ENCODE measurements at places on chromosomes 3 and 15.

- DNase-seq: peak; percentile 79
Observed at GRCh38 chr3:184335661-184336546, 1.5 kb upstream of the FAM131A start.

DNA sequence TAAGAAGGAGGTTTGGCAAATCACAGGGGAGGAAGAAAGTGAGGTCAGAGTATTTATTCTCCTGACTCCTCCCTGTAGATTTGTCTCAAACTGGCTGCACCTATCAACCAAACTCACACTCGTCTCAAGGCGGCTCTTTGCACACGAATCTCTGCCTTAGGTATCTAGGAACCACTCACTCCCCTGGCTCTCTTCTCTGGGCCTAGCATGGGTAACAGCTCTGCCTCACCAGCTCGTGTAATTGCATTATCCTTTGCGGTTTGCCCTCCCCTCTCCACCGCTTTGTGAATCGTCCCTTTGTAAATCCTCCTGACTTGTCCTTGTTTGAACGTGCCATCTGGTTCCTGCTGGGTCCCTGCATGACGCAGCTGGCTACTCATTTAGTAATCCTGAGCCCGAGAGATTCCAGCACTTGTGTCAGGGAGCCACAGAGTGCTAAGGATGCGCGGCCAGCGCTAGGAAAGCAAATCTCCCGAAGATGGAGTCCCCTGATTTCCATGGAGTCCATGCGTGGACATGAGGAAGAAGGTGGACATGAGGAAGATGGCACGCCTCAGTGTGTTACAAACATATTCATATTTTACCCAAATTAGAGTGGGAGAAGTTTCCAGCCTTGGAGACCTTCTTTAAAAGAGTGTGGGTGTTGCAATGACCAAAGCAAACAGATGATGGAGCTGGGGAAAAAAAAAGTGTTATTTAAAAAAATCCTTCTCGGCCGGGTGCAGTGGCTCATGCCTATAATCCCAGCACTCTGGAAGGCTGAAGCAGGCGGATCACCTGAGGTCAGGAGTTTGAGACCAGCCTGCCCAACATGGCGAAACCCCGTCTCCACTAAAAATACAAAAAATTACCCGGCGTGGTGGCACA is 26.7 kb downstream of the NRROS start:
- DNase-seq: no peak

GRCh38 chr15:68834346-68834745 is 13.7 kb upstream of the ANP32A start:
- no peak for DNase-seq

GRCh38 chr3:95899911-95900310 is 914.5 kb upstream of the EPHA6 start:
- no peak for DNase-seq

DNA sequence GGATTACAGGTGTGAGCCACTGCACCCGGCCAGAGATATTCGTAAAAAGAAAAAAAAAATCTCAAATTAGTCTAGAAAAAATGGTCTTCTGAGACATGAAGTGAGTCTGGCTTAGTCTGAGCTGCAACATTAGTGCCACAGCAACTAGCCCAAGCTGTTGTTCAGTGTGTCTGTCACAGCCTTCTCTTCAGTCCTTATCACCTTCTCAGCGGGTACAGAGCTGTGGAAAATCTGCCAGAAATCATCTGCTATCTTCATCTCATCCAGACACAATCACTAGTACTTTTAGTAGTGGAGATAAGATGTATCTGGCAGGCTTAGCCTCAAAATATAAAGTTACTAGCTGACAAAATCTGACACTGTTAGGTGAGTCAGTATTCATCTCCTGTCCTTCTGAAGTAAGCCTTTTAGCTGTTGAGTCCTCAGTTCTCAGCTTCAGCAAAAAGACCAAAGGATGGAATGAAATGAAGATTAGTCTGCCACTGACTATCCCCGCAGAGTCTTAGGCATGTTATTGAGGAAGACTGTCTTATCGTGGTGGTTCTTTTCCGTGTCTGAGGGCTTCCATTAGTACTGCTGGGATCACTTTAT is 120.5 kb upstream of the CGNL1 start:
- DNase-seq: no peak

DNA sequence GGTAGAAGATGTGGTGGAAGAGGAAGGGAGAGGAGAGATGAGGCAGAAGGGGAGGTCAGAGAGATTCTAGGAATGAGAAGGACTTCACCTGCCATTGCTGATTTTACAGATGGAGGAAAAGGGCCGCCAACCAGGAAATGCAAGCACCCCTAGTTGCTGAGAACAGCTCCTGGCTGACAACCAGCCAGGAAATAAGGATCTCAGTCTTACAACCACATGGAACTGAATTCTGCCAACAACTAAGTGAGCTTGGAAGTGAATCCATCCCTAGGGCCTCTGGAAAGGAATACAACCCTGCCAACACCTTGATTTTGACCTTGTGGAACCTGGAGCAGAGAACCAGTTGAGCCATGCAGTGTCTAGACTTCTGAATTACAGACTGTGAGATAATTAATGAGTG is 86.6 kb downstream of the EDEM1 start:
- no peak for DNase-seq

GRCh38 chr3:123328851-123329635 is 119.8 kb downstream of the ADCY5 start:
- DNase-seq: peak; percentile 60

DNA sequence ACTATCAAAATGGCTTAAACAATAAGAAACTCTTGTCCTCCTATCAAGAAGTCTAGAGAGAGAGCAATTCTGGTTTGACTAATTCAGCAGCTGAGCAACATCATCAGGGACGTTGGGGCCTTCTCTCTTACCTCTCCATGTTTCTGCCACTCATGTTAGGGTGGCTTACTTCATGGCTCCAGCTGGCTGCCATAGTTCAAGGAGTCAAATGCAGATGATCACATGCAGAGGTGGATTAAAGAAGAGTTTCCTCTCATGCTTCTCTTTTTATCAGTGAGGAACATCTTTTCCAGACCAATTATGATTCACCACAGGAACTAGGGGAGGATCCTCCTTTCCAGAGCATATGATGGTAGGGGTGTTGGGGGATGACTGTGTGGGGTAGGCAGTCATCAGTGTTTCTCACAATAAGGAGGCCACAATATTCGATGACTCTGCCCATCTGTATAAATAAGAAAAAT is 45.5 kb downstream of the NEK11 start:
- no peak for DNase-seq

DNA sequence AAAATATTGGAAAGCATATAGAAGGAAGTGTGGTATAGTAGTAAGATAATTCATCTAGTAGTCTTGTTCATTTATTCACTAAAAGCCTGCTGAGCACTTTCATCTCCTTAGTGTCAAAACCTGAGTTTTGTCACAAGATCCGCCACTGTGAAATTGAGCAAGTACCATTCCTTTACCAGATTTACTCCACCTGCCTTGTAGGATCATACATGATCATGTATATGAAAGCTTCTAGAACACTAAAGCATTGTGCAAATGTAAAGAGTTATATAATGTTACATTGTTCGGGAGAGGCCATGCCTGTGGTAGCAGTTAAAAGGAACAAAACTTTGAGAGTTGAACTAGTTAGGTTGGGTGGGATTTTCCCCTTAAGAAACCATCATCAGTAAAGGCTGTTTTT is 35.0 kb downstream of the UBE2E2 start:
- DNase-seq: no peak

- DNase-seq: peak; percentile 19
Observed at GRCh38 chr15:63288778-63289378, 11.5 kb downstream of the APH1B start.

DNA sequence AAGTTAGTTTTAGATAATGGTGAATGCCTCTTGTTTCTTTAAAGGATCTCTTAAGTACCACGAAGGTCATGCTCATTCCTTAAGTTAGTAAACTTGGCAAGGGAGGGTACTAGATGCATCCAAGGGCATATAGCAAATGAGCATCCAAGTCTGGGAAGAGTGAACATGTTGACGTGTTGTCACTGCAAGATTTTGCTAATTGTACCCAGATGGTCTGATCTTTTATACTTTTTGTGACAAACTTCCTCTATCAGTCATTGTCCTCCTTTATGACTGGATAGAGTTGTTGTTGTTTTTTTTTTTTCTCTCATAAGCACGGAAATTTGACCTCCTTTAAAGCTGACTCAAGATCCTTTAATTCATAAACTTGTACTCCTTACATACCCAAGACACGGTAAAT is 121.3 kb downstream of the CHST2 start:
- DNase-seq: no peak

DNA sequence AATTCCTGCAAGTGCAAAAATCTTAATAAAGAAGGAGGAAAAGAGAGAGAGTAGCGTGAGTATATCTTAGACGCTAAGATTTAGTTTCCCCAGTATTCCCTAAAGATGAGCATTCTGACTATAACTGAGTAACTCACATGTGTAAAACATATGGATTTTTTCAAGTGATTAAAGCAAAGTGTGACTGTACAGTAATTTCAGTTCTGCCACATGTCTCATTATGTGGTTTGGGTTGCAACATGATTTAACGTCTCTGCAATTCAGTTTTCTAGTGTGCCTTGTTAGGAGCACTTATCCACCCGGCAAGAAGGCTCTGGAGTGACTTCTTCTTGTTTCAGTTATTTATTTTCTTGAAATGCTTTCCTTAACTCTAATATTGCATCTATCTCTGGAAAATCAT is 514.1 kb downstream of the ROBO1 start:
- DNase-seq: no peak

- DNase-seq: no peak
Observed at GRCh38 chr3:158732856-158733200, 571 bp upstream of the RARRES1 start.

DNA sequence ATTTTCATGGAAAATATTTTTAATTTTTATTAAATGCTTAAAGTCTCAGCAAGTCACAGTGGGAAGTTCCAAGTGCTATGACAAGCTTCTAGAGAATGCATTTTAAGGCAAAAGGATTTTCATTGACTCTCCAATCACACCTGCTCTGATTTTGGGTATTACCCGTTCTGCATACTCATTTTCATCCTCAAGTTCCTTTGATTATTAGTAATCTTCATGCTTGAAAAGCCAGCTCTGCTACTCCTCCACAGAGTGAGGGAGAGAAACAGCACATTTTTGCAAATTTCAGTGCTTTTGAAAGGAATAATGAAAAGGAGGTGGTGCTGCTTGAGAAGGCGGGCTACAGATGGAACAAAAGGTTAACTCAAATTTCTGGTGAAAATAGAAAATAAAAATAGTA is 450.7 kb downstream of the NSUN3 start:
- DNase-seq: no peak

DNA sequence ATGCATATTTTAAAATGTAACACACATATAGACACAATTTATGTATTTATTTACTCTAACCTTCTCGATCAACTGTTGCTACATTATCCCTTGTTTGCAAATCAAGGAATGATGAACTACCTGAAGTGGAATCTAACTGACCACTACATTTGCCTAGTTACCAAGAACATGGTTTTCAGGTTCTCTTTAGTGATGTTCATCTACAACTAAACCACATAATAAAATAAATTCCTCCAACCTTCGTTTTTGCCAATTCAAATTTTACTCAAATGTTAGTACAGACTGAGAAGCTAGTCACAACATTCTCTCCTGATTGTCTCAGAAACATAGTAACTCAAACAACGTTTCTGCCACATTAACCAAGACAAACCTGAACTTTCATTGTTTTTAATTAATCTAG is 521.9 kb downstream of the FOXP1 start:
- no peak for DNase-seq

DNA sequence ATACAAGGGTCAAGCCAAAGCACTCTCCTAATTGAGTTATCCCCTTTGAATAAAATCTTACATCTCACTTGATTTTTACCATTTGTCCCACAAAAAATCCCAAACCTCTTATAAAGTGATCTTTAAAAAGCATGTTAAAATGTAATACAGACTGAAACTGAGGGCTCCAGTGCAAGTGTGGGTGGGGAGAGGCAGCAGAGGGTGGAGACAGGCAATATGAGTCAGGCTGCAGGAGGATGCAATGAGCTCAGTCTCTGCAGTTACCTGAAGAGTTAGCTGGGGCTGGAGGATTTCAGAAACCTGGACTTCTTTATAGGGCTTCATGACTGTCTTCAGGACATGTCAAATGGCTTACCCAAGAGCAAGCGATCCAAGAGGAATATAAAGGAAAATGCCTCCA is 14.2 kb upstream of the COLQ start:
- no peak for DNase-seq

DNA sequence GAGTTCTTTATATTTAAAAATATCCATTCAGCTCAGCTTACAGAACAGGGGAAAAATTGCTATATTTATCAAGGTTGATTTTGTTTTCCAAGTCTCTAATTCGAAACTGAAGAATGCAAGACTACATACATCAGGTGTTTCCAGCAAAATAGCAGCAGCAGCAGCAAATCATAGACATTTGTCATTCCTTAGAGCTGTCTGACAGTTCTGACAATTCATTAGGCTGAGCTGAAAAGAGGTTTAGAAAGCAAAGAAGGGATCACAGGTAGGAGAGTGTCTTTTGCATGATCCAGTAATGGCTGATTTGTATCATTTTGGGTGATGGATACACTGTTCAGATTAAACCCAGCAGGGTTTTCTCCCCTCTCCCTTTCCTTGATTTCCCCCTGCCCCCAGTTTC is 545.7 kb downstream of the MCTP2 start:
- DNase-seq: no peak

DNA sequence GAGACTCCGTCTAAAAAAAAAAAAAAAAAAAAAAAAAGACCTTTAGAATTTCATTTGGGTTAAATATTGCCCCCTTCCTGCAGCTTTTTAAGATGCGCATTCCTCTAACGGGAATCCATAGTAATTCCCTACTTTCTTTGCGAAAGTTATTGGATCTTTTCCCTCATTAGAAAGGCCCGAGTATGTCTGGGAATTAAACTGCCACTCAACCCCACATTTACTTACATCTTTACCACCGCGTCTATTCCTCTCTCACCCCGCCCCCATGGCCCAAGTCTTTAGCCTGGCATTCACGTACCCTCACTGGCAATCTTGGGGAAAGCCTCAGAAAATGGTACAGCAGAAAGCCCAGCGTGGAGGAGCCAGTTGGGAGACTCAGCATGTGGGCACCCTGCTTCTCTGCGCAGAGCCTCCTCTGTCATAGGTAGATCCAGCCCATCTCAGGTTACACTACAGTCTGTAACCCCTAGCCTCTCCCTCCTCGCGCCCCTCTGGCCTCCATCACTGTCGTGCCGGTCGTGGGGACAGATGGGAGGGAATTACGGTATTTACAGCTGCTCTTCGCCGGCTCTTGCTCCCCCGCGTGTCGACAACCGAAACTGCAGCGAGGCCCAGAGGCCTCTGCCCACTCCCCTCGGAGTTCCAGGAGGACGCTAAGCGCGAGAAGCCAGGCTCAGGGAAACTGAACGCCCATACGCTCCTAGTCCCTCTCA is 6.4 kb upstream of the ANKDD1A start:
- DNase-seq: no peak

DNA sequence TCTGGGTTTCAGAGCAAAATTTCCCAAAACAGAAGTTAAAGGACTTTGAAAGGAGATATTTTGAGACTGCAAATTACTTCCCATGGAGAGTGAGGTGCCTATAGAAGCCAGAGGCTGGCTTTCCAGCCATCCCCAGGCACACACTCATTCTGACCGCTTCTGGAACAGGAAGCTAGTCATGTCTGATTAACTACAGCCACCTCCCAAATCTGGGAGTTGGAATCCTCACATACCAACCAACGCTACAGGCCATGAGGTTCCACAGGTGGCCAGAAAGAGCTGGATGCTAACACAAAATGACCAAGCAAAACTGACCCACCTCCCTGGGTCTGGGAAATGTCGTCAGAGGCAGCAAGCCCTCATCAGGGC is 87.2 kb downstream of the SNRK start:
- DNase-seq: no peak

All from NCI-H1930 (cell line).